Activated effector memory CD4-positive, alpha-beta T cell treated with anti-CD3 and anti-CD28 coated beads, Interleukin-2, amount 50 U/mL, for 16 hours (primary cell): ENCODE measurements at places on chromosomes 1 and 21.

DNA sequence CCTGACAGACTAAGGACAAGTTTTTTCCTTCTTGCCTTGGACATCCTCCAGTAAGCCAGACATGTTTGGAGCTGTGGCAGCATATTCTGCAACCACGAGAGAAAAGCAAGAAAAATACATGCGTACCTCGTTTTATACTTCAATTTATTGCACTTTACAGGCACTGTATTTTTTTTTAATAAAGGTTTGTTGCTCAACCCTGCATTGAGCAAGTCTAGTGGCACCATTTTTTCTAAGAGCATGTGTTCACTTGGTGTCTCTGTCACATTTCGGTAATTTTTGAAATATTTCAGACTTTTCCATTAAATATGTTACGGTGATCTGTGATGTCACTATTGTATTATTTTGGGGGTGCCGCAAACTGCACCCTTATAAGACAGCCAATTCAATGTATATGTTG, 2.1 kb upstream of the SSX2IP start:
- no peak for DNase-seq

DNA sequence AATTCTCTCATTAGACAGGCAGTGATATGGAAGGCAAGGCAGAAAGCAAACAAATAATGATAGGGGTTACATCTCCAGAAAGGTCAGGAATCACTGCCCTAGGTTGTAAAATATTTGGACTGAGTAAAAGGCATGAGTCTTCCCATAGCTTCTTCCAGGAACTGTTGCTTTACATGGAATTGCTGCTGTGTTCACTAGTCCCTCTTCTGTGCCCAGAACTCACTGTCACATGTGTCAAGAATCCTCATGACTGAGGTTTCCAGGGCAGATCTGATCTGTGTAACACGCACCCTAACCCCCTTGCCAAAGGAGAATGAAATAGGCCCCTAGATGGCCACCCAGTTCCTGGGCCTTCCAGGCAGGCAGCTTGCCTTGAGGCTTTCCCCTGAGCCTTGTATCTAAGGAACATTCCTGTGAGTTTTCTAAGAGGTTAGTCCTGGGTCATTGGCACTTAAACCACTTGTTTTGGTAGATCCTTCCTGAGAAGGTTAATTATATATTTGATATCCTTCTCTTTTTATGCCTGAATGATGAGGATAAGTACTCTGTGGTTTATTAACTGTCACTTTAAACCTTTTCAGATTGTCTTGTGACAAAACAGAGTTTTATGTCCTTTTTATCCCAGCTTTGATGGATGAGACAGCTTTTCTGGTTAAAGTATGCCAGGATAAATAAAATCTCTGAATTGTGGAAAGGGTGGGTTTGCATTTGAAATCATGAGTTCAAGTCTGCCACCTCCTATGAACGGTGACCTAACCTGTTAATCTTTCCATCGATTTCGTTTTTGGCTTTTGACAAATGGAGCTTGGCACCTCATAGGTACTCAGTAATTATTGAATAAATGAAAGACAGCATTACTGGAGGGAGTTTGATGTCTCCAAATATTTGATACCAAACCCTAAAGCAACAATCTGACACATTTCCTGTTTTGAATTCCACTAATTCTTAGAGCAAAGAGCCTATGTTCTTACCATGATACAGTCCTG, 163.3 kb downstream of the DHRS3 start:
- no peak for DNase-seq

DNA sequence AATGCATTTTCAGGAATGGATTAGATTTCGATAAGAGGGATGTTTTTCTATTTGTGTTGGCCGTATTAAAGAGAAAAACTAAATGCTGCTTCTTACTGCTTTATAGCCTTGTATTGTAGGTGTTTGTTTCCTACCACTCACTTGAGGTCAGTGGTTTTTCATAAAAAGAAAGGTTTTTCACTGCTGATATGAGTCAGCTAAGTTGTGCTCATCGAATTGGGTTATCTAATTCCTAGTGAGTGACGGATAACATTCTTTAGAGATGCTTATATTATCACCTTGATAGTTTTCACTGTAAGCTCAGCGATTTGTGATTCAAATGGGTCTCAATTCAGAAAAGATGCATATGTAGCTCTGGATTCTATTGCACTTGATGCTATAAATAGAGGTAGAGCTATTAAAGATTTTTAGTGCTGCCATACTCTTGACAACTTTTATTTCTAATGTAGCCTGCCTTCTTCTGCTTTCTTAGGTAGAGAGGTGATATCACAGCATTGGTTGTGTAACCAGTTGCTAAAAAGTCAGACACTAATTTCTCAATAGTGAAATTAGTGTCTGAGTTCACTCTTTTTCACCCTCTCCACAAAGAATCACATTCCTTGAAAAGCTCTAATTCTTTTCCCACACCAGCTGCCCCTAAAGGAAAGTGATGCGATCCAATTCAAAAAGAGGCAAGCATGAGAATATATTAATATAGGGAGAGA, 180.0 kb downstream of the RASAL2 start:
- no peak for DNase-seq

DNA sequence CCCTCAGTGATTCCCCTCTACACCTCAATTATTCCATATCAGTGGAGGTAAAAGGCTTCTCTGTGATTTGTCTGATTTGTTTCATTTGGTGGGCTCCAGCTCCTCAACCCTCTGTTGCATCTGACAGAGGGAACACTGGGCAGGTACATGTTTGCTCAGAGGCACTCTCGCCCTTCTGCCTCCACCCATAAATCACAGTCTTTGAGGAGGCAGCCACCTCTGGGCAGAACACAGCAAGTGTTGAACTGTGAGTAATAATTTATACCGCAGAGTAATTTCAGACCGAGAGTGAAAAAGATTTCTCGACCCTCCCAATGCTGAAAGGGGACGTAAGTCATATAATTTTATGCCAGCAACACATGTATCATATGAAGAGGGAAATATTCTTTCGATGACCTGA, 330.1 kb upstream of the PBX1 start:
- DNase-seq: no peak

- DNase-seq: no peak
These were observed 21.1 kb downstream of the KPNA6 start for GRCh38 chr1:32128964-32129363.

GRCh38 chr1:18174037-18174436, 66.4 kb downstream of the IGSF21 start:
- DNase-seq: no peak

DNA sequence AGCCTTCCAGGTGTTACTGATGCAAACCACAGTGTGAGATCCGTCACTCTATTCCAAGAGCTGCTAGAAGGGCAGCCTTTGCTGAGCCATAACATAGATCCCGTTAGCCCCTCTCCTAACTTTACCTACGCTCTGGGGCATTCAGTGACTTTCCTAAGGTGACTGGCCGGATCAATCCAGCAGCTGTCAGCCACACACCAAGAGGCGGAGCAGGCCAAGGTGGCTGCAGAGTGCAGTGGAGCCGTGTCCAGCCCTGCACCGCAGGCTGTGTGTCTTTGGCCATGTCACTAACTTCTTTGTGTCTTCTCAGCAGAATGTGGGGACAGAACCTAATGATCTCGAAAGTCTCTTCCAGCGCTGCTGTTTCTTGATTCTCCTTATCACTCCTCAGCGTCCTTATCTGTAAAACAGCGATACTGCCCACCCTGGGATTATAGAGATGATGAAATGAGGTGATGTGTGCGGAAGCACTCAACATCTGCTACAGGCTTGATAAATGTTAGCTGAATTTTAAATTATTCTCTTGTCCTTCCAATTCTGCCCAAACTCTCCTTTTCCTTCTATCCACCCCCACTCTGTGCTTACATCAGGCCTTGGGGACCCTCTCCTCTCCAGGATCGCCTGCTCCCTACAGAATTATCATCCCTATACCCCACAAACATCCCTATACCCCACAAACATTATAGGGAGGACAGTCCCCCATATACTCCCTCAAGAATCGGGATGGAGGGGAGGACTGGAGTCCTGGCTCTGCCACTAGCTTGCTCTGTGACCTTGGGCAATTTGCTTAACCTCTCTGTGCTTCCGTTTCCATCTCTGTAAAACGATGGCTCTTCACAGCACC, 25.8 kb upstream of the LRRN2 start:
- DNase-seq: no peak

GRCh38 chr1:226210571-226211176, 12.8 kb upstream of the MIXL1 start:
- no peak for DNase-seq

DNA sequence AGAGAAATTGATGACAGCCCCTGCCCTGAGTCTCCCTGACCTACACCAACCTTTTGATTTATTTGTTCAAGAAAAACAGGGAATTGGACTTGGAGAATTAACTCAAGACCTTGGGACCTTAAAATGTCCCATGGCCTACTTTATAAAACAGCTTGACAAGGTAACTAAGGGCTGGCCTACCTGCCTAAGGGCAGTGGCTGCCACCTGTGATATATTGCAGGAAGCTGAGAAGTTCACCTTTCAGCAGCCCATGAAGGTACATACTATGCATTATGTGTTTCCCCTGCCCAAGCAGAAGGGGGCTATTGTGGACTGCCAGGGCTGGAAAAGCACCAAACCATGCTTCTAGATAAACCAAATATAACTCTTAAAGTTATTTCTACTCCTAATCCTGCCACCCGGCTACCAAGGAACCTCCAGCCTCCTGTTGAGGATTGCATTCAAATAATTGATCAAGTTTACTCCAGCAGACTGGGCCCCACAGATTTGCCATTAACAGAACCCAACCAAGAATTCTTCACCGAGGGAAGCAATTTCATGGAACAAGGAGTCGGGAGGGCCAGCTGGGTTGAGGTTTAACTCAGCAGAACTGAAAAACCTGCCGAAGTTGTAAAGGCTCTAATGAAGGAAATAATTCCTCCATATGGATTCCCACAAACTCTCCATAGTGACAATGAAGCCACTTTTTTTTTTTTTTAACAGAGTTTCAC, 28.2 kb downstream of the LACTBL1 start:
- no peak for DNase-seq

- no peak for DNase-seq
These were observed 26.3 kb downstream of the ATP2B4 start for GRCh38 chr1:203652724-203653461.

GRCh38 chr1:20604678-20605077, 15.8 kb downstream of the CDA start:
- DNase-seq: no peak

- DNase-seq: no peak
These were observed 9.7 kb downstream of the LPAR3 start for GRCh38 chr1:84883286-84883685.

GRCh38 chr1:31238612-31238985, 1.1 kb downstream of the NKAIN1 start:
- DNase-seq: no peak

DNA sequence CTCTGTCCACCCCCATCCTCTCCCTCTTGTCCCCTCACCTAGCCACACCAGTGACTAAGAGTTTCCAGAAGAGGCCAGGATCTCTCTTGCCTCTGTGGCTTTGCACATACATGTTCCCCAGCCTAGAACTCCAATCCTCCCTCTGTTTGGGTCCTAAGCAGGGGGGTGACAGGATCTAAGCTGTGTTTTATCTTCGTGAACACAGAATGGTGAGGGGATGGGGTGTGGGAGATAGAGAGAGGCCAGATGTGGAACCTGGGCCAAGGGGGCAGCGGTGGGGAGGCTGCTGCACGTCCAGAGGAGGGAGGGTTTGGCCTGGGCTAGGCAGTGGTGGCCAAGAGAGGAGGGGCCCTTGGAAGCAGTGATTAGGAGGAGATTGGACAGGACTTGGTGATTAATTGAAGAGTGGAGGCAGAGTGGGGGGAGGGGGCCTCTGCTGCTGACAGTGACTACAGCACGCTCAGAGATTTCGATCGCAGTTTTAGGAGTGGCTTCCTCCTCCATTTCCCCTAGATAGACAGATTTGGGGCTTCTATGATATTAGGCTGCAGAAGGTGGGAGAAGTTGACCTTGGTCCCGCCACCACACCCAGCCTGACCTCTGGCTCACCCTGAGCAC, 17.1 kb upstream of the ADGRB2 start:
- DNase-seq: no peak

- DNase-seq: no peak
These were observed 255.9 kb downstream of the FAF1 start for GRCh38 chr1:50704126-50704525.

DNA sequence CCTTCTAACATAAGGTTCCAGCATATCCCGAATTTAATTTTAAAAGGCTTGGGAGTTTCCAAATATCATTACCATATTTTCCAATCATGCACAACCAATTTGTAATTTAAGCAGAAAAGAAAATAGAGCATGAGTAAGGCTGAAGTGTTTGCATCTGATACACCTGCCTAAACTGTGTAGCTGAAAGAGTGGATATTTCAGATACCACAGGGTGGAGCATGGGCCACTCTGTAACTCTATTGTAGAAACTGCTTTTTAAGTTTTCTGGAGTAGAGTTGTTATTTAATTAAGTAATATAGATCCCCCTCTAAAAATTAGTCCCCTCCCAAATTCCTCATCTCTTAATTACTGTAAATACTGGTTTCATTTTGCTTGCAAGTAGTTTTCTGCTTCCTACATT, 199.8 kb downstream of the USP25 start:
- DNase-seq: no peak

DNA sequence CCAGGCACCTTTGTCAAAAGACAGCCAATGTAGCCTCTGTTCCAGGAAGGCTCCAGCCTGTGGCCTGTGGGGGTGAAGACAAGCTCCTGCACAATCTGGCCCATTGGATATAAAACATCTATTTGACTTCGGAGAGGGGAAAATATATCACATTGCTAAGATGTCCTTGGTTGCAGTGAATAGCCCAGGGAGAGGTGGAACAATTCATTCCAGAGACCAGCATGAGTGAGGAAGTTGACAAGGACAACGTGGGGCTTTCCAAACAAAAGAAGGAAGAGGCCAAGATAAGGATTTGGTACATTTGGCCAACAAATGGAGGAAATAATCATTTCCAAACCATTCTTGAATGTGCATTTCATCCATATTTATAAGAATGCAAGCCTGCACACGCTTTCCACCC, 187.0 kb downstream of the ETS2 start:
- no peak for DNase-seq

- no peak for DNase-seq
These were observed 1.4 kb downstream of the PEA15 start for GRCh38 chr1:160206421-160207117.

- no peak for DNase-seq
These were observed 226.0 kb downstream of the NPHP4 start for GRCh38 chr1:5765997-5766913.

- no peak for DNase-seq
These were observed 925 bp downstream of the TNNI1 start for GRCh38 chr1:201420608-201421002.

- no peak for DNase-seq
These were observed 139.4 kb upstream of the CAMK1G start for GRCh38 chr1:209443975-209444651.

GRCh38 chr1:234926264-234926558, 202.4 kb downstream of the TOMM20 start:
- DNase-seq: no peak

GRCh38 chr1:247854899-247855545, 2.0 kb upstream of the TRIM58 start:
- no peak for DNase-seq

GRCh38 chr1:9472386-9473031, 66.8 kb upstream of the SLC25A33 start:
- no peak for DNase-seq

GRCh38 chr21:45155910-45156309, 81.5 kb downstream of the ADARB1 start:
- DNase-seq: no peak

GRCh38 chr1:38029685-38030511, 16.7 kb downstream of the POU3F1 start:
- DNase-seq: peak; percentile 90

GRCh38 chr1:59990470-59990869, 63.9 kb upstream of the CYP2J2 start:
- no peak for DNase-seq

GRCh38 chr1:246658567-246658966, 65.6 kb upstream of the SCCPDH start:
- DNase-seq: no peak
